Upper lobe of left lung (tissue), 6 donors: ENCODE measurements at places on chromosomes 11 and 22. TPM values are rescaled to one million over a fixed set of nuclear protein-coding genes. Genes with fewer than 3 reads are reported as not detected.

DNA sequence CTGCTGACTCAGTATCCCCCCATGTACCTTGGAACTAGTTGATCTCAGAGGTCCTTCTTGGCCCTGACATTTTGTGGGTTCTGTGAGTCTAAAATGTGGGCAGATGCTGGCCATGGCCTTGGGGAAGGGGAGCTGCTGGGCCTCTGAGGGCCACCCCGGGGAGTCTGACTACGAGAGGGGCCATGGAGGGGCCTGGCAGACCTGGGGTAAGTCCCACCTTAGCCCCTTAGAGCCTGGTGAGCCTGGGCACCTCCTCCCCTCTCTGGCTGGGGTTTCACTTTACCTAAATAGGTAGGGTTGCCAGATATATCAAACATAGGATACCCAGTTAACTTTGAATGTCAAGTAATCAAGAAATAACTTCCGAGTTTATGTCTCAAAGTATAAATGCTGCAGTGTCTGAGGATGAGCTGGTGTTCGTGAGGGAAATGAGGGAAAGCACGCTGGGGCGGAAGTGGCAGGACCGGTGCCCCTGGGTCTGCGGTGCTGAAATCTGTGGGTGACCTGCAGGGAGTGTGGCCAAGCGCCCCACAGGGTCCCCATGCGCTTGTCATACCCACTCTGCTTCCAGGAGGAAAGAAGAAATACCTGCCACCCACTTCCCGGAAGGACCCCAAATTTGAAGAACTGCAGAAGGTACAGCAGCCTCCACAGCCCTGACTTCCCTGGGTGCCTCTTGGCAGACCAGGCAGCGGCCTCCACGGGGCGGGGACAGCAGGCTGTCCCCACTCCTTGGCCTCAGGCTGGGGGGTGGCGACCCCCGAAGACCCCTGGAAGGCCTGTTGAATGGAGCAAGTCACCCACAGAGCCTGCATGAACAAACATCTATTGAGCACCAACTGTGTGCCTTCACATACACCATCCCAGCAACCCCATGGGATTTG lies 4.8 kb downstream of the PARVG start:
- H3K4me3 ChIP-seq, result no peak overlapping the region
- H3K27me3 ChIP-seq, result no peaks in the 10 kb centered on the region
- H3K27ac ChIP-seq, result no peak overlapping the region
- DNase-seq, result peak; percentile 61
- H3K4me1 ChIP-seq, result peaks cover 5% of the 10 kb centered on the region
- H3K36me3 ChIP-seq, result no peaks in the 10 kb centered on the region

DNA sequence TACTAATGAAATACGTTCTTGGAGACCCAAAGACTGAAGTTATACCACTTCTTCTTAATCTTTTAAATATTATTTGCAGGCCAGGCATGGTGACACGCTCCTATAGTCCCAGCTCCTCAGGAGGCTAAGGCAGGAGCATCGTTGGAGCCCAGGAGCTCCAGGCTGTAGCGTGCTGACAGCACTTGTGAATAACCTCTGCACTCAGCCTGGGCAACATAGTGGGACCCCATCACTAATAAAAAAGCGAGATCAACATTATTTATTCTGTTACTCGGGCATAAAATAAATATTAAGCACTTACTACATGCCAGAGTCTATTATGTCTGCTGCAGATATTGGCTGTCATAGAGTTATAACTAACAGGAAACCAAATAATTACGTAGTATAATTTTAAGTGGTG lies 720 bp upstream of the MED17 start:
- no peak for DNase-seq
- H3K27ac ChIP-seq, result peak overlapping the region; percentile 94
- peaks cover 33% of the 10 kb centered on the region for H3K4me1 ChIP-seq
- H3K36me3 ChIP-seq, result no peaks in the 10 kb centered on the region

DNA sequence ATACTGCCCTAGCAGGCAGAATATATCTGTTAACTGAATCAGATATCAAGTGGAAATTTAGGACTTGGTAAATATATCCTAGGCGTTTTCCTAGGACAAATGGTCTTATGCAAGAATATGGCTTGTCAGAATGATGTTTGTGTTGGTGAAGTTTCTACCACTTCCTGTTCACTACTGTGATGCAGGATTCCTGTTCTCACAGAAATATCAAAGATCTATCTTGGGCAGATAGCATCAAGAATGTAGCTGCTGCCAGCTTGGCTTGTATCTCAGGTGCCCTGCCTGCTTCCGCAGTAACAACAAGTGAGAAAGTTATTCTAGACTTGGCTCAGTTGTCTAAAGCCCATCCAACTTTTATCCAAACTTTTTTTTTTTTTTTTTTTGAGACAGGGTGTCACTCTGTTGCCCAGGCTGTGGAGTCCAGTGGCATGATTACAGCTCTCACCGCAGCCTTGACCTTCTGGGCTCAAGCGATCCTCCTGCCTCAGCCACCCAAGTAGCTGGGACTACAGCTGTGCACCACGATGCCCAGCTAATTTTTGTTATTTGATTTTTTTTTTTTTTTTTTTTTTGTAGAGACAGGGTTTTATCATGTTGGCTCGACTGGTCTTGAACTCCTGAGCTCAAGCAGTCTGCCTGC lies 61.3 kb downstream of the PPME1 start:
- H3K36me3 ChIP-seq, result peaks cover 27% of the 10 kb centered on the region
- no peak overlapping the region for H3K27ac ChIP-seq
- H3K4me1 ChIP-seq, result no peaks in the 10 kb centered on the region
- no peak for DNase-seq

GRCh38 chr11:124115782-124116616 lies 749 bp downstream of the VWA5A start:
- peaks cover 9% of the 10 kb centered on the region for H3K4me1 ChIP-seq
- DNase-seq, result peak; percentile 62
- H3K4me3 ChIP-seq, result peak overlapping the region; percentile 54
- no peaks in the 10 kb centered on the region for H3K27me3 ChIP-seq
- peaks cover 18% of the 10 kb centered on the region for H3K36me3 ChIP-seq

Gene RHOD
- 17.8 TPM for total RNA-seq

Gene RAB39A
- total RNA-seq, result not detected

DNA sequence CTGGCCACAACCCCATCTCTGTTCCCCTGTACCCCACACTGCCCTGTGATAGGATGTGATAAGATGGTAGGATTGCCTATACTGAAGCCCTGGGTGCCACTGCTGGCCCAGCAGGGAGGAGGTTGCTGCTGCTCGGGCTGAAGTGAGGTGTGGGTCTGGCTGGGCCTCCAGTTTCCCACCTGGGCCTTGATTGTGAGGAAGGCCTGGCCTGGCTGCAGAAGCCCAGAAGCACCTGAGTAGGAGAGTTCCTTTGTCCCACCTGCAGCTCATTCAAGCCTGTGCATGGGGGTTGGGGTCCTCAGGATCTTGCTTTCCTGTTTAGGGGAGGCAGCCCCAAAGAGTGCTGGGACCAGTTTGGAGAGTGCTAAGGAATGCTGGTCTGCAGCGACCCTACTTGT lies 3.3 kb downstream of the ST3GAL4 start:
- H3K27ac ChIP-seq, result peak overlapping the region; percentile 37
- no peak for DNase-seq
- no peaks in the 10 kb centered on the region for H3K36me3 ChIP-seq
- no peak overlapping the region for H3K4me3 ChIP-seq
- H3K27me3 ChIP-seq, result no peaks in the 10 kb centered on the region

DNA sequence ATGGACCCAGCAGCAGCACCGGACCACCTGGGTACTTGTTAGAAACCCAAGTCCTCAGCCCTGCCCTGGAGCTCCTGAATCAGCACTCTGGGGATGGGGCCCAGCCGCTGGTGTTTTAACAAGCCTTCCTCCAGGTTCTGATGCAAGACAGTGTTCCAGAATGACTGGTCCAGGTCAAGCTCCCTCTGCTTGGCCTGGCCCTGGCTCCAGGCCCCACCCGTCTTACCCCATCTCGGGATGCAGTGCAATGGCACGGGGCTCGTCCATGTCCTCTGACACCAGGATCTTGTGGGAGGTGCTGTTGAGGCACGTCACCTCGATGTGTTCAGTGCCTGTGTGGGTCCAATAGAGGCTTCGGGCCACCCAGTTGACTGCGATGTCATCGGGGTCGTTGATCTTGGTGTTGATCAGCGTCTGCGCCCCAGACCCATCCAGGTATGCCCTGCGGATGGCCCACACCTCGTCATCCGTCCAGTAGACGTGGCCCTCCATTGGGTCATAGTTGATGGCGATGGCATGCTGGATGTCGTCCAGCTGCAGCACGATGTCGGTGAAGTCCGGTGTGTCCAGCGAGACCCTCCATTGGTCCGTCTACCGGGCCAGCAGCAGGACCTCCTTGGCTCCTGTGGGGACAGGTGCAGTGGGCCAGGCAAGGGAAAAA lies 140.3 kb downstream of the CRYBB2 start:
- peaks cover 17% of the 10 kb centered on the region for H3K4me1 ChIP-seq
- H3K27ac ChIP-seq, result no peak overlapping the region
- peaks cover 48% of the 10 kb centered on the region for H3K36me3 ChIP-seq
- H3K27me3 ChIP-seq, result no peaks in the 10 kb centered on the region
- DNase-seq, result peak; percentile 18
- no peak overlapping the region for H3K4me3 ChIP-seq

Gene ANO3
- not detected for total RNA-seq

Gene TMEM191C
- total RNA-seq, result 2.7 TPM

GRCh38 chr11:35730254-35730653 lies 67.7 kb downstream of the TRIM44 start:
- H3K4me3 ChIP-seq, result no peak overlapping the region
- H3K36me3 ChIP-seq, result no peaks in the 10 kb centered on the region
- H3K27me3 ChIP-seq, result no peaks in the 10 kb centered on the region
- DNase-seq, result no peak
- no peak overlapping the region for H3K27ac ChIP-seq

DNA sequence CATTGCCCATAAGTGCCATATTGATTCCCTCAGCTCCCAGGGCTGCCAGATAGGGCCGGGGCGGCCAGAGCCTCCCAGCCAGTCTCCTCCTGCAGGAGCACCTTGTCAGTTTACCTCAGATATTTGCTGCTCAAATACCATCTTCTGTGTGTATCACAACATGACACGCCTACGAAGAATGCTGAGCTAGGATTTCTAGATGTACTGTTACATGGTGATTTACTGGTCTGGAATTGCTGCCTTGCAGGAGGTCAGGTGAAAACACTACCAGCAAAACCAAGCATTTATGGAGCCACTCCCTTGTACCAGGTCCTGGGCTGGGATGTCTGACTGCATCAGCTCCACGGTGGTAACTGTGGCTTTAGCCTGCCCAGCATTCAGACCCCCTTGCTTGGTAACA lies 11.8 kb downstream of the MICAL3 start:
- no peak overlapping the region for H3K27ac ChIP-seq
- H3K4me3 ChIP-seq, result no peak overlapping the region
- no peaks in the 10 kb centered on the region for H3K27me3 ChIP-seq
- no peaks in the 10 kb centered on the region for H3K36me3 ChIP-seq

DNA sequence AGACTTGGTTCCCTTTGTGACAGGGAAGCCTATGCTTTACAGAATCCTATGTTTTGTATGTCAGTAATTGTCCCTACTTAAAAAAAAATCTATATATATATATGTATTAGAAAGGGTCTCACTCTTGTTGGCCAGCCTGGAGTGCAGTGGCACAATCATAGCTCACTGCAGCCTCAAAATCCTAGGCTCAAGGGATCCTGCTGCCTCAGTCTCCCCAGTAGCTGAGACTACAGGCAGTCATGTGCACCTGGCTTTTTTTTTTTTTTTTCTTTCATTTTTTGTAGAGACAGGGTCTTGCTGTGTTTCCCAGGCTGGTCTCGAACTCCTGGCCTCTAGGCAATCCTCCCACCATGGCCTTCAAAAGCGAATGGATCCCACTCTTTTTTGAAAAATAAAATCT lies 2.1 kb upstream of the NEAT1 start:
- H3K27ac ChIP-seq, result peak overlapping the region; percentile 100
- no peak for DNase-seq
- peaks cover 61% of the 10 kb centered on the region for H3K4me1 ChIP-seq
- H3K27me3 ChIP-seq, result no peaks in the 10 kb centered on the region

GRCh38 chr11:120830085-120830620 lies 193.7 kb upstream of the TBCEL start:
- no peaks in the 10 kb centered on the region for H3K27me3 ChIP-seq
- no peak overlapping the region for H3K27ac ChIP-seq
- H3K4me3 ChIP-seq, result no peak overlapping the region
- H3K4me1 ChIP-seq, result no peaks in the 10 kb centered on the region

Gene TMPRSS6
- 8.2 TPM for total RNA-seq
